ENCODE measurements at places on chromosomes 12 and 14.

DNA sequence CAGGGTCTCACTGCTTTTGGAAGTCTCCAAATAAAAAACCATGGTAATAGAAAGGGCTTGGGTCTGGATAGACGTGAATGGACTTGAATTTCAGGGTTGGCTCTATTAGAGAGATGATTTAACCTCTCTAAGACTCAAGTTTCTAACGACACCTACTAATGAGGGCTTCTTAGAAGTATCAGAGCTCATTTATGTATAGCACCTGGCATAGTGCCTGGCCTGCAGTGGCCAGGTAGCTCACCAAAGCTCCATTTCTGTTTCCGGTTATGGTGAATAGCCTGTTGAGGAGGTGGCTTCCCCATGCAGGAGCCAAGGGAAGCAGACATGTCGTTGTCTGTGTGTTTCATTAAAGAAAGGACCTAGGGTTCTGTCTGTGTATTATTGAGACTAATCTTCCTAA is 108.6 kb downstream of the ETV6 start:
- DNase-seq, result no peak

DNA sequence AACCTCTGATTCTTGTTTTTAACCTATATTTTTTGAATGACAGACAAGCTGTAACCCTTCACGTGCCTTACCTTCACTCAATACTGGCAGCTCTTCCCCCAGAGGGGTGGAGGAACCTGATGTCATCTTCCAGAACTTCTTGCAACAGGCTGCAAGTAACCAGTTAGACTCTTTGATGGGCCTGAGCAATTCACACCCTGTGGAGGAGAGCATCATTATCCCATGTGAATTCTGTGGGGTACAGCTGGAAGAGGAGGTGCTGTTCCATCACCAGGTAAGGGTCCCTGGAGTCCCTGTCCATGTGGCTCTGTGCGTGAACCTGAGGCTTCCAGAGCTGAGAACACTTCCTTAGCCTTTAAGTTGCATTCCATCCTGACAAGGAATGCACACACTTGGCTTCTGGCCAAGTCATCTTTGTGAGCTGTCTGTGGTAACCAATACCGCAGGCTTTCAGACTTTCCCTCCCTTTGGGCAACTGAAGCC is 22.7 kb downstream of the TRAFD1 start:
- no peak for DNase-seq

DNA sequence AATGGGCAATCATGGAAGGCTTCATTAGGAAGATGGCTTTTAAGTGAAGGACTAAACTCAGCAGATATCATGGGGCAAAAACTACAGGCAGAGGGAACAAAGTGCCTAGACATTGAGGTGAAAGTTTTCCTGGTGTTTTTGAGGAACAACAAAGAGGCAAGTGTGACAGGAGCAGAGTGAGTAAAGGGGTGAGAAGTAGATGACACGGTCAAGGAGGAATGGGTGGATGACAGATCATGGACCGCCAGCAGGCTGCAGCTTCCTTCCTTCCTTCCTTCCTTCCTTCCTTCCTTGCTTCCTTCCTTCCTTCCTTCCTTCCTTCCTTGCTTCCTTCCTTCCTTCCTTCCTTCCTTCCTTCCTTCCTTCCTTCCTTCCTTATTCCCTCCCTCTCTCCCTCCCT is 108.3 kb downstream of the TRHDE start:
- no peak for DNase-seq

DNA sequence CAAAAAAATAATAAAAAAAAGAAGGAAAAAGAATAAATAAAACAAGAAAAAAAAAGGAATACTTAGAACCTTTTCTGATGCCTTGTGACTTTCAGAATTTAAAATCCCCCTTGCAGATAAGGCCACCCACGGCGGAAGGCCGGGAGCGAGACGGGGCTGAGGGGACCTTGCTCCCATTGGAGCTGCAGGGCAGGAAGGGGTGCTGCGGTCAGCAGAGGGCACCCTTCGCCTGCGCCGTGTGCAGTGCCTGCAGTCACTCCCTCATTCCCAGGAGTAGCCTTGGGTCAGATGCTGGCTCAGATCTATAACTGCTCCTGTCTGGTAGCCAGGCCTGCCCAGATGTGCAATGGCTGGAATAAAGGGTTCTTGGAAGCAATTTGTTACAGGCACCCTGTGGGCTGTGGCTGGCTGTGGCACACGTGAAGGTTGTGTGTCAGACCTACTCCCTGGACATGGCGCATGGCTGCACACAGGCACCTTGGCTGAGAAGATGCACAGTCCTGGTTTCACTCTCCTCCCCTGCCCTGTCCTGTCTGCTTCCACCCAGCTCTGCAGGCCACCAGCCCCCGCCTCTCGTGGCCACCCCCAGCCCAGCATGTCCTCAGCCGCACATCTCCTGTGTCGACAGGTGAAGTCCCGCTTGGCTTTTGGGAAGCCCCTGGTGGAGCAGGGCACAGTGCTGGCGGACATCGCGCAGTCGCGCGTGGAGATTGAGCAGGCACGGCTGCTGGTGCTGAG is 13.4 kb upstream of the ALDH2 start:
- DNase-seq, result no peak

GRCh38 chr12:28027947-28028724 is 55.6 kb upstream of the PTHLH start:
- no peak for DNase-seq

DNA sequence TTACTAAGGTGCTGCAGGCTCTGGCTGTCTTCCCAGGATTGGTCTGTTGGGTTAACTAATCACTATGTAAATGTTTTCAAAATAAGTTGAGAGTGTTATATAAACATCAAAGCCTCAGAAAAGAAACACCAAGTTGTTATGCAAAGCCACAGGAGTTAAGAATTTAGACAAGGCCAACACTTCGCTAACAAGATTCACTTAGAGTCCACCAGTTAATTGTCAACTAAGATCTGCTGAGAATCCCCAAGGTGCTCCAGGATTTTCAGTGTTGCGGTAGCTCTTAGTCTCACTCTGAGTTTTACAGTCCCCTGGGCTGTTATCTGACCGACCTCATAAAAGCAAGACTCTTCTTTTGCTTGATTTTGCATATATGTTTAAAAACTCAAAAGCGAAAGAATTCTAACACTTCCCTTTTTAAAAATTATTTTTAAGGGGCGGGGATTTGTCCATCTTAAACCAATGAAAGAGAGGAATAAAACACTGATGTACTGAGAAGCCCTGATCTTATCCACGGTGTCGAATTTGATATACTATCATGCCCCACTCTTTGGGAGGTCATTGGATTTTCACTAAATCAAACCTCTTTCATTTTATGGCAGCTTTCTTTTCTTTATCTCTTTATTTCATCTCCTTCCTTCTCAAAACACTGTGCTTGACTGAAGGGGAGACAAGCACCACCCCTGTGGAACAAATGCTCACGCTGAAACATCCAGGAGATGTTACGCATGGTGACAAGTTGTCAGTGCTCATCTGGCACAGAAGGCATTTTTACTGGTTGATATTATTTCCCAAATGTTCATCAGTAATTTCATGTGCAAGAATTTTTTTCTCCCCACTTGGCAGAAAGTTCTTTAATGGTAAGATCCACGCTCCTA is 7.0 kb downstream of the NIN start:
- DNase-seq, result no peak

- no peak for DNase-seq
Measured at GRCh38 chr12:93080994-93081809, 152.1 kb upstream of the EEA1 start.

DNA sequence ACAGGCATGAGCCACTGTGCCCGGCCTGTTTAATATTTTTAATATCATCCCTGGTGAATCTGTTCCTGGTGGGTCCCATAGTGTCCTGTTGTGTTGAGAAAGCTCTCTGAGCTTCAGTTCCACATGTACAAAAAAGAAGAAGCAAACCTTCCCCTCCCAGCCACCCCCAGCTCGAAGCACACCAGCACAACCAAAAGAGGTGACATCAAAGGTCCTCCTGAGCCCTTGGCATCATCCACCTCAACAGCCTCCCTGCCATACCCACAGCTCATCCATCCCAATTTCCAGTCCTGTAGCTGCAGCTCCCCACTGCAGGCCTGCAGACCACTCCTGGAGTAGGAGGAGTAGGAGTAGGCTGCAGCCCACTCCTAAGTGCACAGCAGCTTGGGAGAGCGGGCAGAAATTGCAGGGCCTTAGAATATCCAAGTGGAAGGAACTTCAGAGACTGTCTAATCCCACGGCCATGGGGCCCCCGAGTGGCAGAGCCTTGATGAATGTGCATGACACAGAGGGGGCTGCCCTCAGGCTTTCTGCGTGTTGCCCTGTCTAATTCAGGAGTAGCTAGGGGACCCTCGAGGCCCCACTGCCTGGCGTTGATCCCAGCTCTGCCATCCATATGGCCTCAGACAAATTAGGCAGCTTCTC is 36.7 kb upstream of the CD9 start:
- no peak for DNase-seq

DNA sequence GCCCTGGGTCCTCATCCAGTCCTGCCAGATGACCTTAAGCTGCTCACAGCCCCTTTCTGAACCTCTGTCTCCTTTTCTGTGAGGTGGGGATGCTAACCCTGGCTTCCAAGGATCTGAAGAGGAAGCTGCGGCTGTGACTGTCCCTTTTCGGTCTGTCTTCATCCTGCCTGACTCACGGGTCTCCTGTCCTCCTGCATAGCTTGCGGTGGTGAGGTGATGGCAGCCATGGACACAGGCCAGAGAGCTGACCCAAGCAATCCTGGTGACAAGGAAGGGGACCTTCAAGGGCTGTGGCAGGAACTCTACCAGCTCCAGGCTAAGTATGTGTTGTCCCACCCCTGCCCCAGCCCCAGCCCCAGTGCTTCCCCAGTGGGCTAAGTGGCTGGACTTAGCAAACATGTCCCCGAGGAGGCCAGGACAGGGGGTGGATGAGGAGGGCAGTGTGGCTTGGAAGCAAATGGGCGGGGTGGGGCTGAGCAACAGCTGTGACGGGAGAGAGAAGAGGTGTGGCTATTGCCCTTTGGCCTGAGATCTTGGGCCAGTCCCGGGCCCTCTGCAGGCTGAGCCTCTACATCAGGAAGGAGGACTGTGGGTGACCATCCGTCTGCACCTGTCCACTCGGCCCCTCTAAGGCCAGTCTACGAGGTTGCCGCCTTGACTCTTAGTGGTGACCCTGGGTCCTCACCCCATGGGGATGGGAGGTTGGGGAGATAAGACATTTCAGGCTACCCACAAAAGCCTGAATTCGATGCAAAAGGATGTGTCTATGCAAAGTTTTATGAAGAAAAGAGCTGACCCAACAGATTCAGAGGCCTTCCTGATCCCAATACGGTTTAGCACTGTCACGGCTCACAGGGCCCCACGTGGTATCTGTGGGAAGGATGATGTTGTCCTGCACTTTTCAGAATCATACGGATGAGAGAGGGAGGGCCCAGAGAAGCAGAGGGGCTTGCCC is 1.1 kb downstream of the CCDC197 start:
- no peak for DNase-seq

DNA sequence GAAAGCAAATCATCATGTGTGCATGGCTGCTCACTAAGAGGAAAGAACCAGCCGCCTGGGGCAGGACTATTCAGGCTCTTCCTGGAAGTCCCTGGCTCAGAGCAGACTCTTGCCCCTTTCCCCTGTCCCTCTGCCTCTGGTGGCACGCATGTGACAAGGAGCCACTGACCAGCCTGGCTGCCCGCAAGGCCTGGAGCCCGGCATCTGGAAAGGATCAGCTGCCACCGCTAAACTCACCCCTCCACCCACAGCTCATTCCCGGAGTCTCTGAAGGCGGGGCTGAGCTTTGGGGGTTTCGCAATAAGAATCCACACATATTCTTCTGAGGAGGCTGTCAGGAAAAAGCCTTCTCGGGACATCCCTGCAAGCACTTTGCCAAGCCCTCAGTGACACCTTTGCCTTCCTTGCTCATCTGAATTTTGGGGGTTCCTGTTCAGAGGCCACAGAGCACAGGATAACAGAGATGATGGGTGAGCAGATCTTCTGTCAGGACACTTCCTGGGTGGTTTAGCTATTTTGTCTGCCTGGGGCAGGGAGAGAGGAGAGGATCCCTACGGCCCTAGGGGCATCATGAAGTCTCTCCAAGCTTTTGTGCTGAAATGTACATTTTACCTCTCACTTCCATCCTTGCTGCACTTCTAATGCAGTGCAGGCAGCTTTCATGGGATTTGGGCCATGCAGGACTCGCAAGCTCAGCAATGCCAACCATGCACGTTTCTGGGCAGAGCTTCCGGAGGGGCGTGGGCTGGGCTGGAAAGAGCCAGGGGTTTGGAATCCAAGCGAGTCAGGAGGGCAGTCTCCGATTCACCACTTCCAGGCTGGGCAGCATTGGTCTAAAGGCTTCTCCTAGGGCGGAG is 124.8 kb upstream of the MAP1LC3B2 start:
- no peak for DNase-seq

DNA sequence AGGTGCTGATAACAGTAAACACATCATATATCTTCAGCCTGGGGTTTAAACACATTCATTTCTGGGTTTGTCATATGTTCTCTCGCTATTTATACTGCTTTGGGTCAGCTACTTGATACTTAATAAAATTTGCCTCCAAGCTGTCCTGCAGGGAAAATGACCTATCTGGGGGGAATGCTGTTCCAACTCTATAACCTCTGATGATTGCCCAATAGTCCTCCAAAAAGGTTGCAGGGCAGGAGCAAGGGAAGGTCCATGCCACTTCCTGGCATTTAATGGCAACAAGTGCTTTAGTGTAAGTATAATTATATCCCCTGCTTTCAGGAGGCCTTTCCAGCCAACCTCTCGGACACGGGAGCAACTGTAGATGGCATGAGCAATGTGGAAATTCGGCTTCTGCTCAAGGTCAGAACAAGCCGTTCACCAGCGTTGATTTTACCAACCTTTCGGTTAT is 198.0 kb upstream of the EEA1 start:
- no peak for DNase-seq

GRCh38 chr14:52934762-52935161 is 16.1 kb downstream of the FERMT2 start:
- DNase-seq, result no peak

GRCh38 chr12:124847113-124848074 is 16.3 kb downstream of the SCARB1 start:
- no peak for DNase-seq

DNA sequence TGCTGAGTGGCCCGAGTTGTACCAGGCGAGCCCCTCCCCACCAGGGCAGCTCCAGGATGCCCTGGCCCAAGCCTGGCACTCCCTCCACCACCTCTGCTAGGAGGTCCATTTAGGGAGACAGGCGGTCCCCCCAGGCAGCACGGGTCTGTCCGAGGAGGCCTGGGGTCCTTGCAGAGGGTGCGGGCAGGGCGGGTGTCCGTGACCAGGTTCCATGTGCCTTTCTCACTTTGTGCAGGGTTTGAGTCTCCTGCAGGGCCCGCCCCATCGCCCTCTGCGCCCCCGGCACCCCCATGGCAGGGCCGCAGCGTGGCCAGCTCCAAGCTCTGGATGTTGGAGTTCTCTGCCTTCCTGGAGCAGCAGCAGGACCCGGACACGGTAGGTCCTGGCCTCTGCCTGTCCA is 56.8 kb upstream of the TSPAN9 start:
- no peak for DNase-seq
